Stomach (tissue), 19 donors: ENCODE measurements at places on chromosomes 7 and 10. TPM values are rescaled to one million over a fixed set of nuclear protein-coding genes. Genes with fewer than 3 reads are reported as not detected.

- DNase-seq, result no peak
Measured at GRCh38 chr10:15387021-15387420, 15.9 kb upstream of the FAM171A1 start.

PVRIG gene
- 1.7 TPM for polyA plus RNA-seq

VSTM4 gene
- polyA plus RNA-seq, result 3.1 TPM

- peak; percentile 35 for DNase-seq
Measured at GRCh38 chr7:71695186-71695585, 563.2 kb downstream of the GALNT17 start.

DNA sequence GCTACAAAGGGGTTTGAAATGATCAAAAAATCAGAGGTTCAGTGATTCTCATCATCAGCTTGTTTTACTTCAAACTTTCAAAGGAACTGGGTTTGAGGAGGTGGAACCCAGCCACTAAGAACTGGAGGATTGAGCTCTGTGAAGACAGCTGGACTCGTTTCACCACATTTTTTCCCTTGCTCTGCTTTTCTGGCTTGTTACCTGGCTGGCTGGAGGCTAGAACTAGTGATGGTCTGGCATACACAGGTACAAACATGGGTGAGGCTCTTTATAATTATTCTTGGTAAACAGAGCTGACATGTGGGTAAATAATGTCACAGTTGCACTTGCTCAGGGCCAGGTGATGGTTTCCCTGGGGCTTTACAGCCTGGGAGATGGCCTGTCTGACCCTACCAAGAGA, 352.5 kb downstream of the FGFR2 start:
- peak; percentile 61 for DNase-seq

- DNase-seq, result no peak
Measured at GRCh38 chr10:49117376-49118070, 2.2 kb upstream of the VSTM4 start.

DLX6 gene
- 0.08 TPM for polyA plus RNA-seq

GRCh38 chr10:123633106-123633505, 33.0 kb upstream of the GPR26 start:
- no peak for DNase-seq

GRCh38 chr10:44242091-44242490, 142.8 kb downstream of the CXCL12 start:
- no peak for DNase-seq

DNA sequence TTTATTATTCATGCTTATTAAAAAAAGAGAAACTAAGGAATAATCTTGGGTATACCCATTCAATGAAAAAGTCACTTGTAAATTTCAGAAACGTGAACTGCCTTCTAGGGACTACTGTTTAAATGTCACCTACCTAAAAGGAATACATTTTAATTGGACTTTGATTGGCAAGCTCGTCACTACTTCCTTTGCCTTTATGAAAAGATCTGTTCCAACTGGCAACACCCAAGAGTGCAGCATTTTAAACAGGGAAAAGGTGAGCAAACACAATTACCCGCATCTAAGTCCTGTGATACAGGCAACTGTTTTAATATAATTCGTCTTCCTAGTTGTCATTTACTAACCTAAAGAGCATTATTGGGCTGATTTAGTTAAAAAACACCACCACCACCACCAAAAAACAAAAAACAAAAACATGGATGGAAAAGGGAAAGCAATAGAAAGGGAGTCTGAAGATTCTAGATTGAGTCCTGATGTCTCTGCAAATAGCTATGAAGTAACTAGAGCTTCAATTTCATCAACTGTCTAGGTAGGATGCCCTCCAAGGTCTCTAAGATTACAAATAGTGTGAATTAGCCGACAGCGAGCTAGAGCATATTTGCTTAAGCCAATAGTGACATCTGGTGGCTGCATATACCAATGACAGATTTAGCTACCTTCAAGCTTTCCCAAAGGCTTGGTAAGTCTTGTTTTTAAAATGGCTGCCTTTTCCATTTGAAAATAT, 33.8 kb upstream of the ICA1 start:
- DNase-seq, result peak; percentile 30

TEX47 gene
- polyA plus RNA-seq, result not detected

TMEM168 gene
- polyA plus RNA-seq, result 6.7 TPM

GRCh38 chr10:128622706-128623105, 496.5 kb upstream of the MKI67 start:
- DNase-seq, result no peak

MRC1 gene
- polyA plus RNA-seq, result 1.9 TPM

DNA sequence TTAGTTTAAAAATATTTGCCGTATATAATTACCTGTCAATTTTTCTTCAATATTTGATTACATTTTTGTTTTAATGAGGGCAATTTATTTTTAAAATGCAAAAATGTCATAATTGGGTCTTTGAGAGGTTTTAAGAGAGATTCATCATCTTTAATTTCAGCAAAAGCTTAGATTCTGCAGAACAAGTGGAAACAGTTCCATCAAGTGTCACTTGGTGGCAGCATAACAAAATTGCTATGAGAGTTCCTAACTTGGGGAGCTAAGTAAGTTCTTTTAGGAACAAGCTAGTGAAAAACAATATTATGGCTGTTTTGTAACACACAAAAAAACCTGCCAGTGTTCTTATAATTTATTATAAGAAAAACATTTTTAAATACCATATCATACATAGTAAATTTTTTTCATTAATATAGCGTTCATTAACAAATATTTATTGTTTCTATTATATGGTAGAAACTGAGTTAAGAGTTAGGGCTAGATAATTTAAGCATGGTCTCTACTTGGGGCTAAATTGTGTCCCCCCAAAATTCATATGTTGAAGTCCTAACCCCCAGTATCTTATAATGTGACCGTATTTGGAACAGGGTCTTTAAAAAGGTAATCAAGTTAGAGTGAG, 155.2 kb downstream of the MAGI2 start:
- no peak for DNase-seq

DNA sequence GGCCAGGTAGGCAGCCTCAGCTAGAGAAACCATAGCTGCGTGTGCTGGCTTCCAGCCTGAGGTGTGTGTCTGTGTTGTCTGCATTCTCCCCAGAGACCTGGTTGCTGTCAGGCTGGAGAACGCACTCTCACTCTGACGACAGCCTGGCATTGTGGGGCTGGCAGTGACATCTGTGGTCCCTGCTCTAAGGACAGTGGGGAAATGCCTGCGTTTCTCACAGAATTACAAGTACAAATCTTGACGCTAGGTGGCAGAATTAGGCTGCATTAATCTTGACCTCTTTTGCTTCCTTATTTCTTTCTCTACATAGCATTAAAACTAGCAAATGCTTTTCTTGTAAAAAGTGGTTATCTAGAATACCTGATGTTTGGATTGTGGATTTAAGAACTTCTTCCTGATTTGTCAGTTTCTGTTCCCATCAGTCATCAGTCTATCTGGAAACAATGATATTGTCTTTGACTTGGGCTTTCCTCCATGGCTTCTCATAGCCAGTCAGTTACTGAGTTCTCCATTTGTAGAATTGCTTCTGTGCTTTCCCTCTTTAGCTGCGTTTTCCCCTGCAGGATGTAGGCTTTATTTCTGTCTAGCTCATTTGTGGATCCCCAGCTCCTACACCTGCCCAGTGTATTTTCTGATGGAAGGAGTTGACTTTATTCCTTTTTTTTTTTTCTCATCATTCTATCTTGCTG, 86.0 kb downstream of the FANK1 start:
- DNase-seq, result no peak

PNLIPRP1 gene
- 0.81 TPM for polyA plus RNA-seq

GRCh38 chr10:65135508-65135907, 1614.3 kb downstream of the REEP3 start:
- no peak for DNase-seq

- no peak for DNase-seq
Measured at GRCh38 chr7:20479706-20480105, 135.8 kb upstream of the ABCB5 start.

GRCh38 chr10:124670849-124671248, 73.3 kb downstream of the FAM53B start:
- peak; percentile 54 for DNase-seq

DNA sequence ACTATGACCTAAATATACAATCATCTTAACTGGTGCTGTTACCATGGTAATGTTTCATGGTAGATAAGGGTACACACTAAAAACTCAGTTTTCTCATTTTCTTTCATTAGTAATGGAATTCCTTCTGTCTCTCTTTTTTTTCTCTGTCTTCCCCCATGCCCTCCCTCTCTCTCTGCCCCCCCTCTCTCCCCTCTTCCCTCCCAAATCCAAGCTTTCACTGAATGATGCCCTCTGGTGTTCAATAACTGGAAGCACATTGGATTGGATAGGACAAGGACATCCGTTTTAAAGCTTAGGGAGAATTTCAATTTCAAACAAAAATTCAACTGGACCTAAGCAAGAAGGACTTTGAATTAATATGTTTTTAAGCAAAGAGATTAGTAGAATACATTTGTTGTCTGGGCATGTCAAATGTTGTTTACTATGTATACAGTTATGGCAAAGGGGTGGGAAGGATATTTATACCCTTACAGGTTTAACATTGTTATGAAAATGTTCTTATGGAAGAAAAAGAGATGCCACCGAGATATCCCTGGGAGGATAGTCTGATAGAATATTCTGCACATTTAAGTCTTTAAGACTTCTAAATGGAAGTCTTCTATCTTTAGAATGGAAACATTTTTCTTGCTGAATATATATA, 6.1 kb downstream of the CHRM2 start:
- peak; percentile 25 for DNase-seq

CYP3A7 gene
- polyA plus RNA-seq, result not detected

DNA sequence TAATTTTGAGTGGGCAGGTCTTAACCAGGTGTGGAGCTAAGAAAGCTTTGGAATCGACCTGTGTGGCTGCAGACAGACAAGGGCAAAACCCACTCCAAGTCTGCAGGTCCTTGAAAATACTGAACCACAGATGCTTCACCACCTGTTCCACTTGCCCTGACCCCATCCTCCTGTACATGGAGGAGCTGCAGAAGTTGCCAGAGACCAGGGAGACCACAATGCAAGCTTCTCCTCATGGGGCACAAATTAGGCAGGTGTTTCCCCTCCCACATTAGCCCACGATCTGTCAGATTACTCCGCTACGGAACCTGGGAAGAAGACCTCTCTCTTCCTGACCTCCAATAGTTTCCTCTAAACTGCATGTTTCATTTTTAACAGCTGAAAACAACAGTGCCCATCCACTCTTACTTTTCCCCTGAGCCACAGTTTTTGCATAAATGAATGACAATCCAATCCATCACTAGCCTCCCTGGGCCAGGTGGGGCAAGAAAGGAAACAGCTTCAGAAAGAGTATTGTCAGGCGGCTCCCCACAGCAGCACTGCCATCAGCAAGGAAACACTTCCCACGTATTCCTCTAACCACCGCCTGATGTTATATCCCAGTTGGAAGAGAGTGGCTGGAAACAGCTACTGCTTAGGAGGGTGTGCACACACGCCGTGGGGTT, 141.6 kb downstream of the PRKAG2 start:
- no peak for DNase-seq

- DNase-seq, result no peak
Measured at GRCh38 chr7:156240532-156240931, 400.0 kb upstream of the RNF32 start.

- peak; percentile 75 for DNase-seq
Measured at GRCh38 chr10:12333380-12334185, 15.8 kb upstream of the CAMK1D start.

ZNF777 gene
- 5.2 TPM for polyA plus RNA-seq

GRCh38 chr7:5774790-5775189, 6.7 kb downstream of the RNF216 start:
- no peak for DNase-seq

DNA sequence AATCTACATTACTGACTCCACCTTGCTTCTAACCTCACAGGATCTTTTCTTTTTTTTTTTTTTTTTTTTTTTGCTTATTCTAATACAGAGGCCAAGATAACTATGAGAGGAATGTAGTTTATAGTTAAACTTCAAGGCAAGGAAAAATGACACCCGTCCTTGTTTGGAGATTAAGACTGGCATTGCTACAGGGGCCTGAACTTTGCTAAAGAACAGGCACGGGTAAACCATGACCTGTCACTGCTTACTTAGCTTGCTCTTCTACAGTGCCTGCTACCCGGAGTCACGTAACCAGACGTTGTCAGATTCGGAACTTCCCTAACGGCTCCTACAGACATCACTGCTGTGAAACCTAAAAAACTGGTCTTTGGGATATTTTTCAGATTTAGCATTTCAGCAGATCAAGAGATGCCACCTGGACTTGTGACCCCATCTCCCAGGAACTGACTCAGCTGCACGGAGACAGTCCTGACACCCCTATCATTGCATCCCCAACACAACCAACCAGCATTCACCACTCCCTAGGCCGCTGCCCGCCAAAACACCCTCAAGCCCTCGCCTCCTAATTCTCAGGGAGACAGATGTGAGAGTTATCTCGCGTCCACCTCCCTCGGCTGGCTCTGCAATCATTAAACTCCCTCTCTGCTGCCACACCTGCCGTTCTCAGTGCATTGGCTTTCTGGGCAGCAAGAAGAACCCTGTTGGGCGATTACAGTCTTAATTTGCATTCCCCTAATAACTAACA, 27.5 kb downstream of the MAD1L1 start:
- no peak for DNase-seq

DNA sequence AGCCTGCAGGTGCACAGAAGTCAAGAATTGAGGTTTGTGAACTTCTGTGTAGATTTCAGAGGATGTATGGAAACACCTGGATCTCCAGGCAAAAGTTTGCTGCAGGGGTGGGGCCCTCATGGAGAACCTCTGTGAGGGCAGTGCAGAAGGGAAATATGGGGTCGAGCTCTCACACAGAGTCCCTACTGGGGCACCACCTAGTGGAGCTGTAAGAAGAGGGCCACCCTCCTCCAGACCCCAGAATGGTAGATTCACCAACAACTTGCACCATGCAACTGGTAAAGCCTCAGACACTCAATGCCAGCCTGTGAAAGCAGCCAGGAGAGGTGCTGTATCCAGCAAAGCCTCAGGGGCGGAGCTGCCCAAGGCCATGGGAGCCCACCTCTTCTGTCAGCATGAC, 205.8 kb downstream of the CCSER2 start:
- no peak for DNase-seq

TDRD1 gene
- polyA plus RNA-seq, result 0.06 TPM

ADAP1 gene
- 30.5 TPM for polyA plus RNA-seq

DNA sequence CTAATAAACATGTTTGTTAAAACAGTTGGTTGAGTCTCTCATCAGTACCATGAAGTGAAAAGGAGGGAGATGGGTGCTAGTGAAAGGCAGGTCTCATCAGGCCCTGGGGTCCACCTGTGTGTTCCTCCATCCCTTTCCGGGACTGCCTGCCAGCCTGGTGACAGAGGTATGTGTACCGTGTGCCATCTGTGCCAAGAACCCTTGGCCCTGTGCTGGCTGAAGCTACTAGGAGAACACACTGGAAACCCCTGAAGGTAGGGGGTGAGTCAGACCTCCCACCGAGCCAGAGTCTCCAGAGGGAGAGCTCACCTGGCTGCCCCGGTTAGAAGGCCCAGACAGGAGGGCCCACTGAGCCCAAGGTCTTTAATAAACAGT, 2.3 kb downstream of the DDIT4 start:
- peak; percentile 56 for DNase-seq

KIAA1549 gene
- polyA plus RNA-seq, result 0.56 TPM
